ENCODE measurements at places on chromosomes 13 and 19.

DNA sequence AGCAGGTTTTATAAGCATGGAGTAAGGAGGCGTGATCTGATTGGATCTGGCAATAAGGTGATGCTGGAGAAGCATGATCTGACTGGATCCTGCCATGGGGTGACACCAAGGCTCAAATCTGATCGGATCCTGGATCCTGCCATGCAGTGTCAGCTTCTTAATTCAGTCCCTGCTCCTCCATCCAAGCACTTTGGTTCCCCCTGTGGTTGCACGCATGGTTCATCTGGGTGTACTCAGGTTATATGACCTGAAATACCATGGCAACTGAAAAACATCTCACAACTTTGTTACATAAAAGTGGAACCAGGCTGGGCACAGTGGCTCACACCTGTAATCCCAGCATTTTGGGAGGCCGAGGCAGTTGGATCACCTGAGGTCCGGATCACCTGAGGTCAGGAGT, 17.6 kb upstream of the KLK4 start:
- DNase-seq, result no peak

- DNase-seq, result peak; percentile 52
These were observed 17.5 kb downstream of the KLF2 start for GRCh38 chr19:16342002-16342715.

DNA sequence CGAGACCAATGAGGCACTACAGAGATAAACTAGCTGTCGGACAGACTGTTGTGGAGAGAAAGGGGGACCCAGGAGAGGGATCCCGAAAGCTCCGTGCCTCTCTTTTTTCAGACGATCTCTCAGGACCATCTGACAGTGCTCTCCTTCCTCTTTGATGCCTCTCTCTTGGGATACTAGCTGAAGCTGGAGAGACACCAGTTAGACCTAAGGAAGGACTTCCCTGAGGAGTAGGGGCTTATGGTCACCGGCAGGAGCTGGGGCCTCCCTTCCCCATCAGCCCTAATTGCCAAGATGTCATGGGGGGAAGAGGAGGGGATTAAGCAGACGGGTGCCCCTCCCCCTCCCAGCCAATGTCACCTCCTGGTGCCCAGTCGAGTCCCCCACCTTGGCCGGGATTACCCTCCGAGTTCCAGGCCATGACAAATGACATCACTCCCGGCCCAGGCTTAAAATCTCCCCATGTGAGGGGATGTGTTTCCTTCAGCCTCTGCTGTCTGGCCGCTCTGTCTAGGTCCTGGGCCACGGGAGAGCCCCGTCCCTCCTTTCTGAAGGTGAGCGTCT, at the start of gene CRX:
TSS of gene CRX (plus strand) at position 478 of the 561 bp plus-strand sequence. CDS start 12,507 bp downstream, outside the sequence.
- DNase-seq, result no peak

DNA sequence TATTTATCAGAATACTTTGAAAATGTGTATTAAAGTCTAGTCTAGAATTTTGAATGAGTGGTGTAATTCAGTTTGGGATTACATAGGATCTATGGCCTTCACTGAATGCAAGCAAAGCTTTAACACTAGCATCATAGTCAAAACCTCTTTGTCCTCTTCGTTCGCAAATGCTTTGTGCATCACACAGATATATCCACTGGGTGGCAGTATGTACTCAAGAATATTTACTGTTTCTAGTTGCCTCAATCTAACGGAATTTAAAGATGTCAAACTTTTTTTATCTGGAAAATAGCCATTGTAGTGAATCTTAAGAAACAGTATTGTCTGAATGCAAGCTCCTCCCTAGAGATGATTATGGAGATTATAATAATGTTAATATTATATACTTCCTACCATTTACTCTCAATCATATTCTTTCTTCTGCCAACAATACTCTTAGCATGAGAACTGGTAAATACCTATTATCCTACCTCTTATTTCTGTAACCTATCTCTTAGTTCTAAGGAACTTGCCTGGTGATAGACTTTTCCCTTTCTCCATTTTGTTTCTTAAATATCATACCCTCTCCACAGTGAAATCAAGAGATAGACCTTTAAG, 25.8 kb downstream of the LACC1 start:
- DNase-seq, result no peak

DNA sequence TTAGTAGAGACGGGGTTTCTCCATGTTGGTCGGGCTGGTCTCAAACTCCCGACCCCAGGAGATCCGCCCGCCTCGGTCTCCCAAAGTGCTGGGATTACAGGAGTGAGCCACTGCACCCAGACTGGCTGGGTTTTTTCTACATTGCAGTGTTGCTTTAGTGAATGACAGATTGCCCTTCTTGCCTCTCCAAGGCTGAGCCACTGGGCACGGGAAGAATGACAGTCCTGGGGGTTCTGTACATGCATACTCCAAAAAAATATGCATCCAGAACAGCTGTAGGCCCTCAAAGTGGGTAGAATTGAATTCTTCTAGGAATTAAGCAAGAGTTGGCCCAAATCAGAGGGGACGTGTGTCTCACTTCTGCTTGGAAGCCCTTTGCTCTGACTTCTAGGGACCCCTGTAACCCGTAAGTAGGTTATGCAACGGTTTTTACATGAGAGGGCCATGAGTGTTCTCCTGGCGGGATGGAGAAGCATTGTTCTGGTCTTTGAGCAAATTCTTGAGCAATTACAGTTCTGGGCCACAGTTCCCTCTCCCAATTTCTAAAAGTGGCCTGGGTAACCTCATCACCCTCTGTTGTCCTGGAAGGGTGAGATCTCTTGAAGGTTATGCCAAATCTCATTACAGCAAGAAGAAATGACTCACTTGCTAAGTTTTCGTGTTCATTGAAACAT, 3.6 kb downstream of the ACTN4 start:
- DNase-seq, result no peak

DNA sequence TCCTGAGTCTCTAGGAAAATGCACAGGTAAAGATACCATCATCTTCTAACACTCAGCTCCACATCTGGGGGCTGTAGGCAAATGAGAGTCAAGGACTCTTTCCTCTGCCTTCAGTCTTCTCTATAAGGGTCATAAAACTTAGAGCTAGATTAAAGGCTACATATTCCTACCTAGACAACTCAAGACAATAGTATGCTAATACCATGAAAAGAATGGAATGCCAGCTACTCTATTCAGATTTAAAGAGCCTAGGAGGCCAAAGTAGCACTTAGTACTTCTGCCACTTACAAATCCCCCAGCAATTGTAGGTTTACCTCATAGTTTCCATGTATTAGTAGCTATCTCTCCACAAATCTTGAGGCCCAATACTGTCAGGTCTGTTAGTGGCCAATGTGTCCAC, 453.0 kb downstream of the SLITRK5 start:
- no peak for DNase-seq

DNA sequence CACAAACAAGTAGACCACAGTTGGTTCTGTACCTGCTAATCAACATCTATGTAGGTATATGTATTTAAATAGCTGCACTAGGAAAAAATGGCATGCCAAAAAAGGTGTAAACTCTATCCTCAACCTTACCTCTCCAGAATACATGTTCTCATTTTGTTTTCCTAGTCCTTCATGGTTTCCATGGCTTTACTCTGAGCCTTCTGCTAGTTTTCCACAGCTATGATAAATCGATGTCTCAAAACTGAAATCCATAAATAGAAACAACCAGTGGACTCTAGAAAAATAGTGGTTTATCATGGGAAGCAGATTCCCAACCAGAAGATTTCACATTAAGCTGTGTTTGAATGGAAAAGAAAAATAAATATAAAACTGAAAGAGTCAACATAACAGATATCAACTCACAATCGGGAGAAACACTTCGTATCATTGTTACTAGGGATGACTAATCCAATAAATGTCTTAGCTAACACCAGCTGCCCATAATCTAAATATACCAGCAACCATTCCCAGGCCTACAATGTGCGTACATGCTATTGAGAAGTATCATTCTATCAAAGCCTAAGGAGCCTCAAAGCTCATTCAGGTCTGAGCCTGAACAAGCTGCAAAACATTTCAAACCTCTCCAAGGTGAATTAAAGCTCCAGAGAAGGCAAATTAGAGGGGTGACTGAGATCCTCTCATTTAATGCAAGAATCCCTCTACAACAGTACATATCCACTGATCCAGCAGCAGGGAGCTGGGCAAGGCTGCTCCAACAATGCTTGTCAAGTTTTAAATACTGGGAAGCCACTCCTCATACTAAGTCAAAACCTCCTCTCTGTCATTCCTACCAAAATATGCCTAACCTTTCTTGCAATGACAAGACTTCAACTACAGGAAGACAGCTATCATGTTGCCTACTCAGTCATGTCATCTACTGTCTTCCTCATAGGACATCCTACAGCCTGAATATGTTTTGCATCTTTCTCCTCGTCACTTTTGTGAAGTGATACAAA, 90.2 kb downstream of the KCTD12 start:
- DNase-seq, result no peak
